HFF-Myc (cell line): ENCODE measurements at places on chromosomes 11 and 22.
A peak's percentile ranks its signal among the peaks of the same experiment; 100 is the strongest.

DNA sequence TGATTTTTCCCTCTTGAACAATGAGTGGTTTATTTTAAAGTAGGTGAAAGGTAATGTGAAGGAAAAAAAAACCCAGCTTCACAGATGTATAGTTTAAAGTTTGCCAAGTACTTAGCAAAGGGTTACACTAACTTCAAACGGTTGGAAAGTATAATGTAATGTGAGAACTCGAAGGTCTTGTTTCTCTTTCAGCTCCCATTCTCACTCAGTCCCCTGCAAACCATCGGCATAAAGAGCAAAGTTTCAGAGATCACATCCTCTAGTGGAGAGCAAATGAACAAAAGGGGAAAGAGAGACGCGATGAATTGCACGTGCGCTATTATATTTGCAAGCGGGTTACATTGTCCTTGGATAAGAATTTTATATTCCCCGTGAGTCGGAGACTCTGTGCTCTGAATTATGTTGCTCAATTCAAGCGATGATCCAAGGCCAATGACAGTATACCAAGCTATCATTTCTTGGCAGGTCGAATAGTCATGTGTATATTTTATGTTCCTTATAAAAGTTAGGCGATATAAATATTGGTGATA lies 37.6 kb upstream of the BIRC3 start:
- DNase-seq: peak; percentile 65

GRCh38 chr11:117837791-117838190 lies 13.2 kb upstream of the FXYD2 start:
- no peak for DNase-seq

- DNase-seq: no peak
Measured at GRCh38 chr11:38814670-38815069, 2216.6 kb upstream of the RAG2 start.

GRCh38 chr11:21987261-21987660 lies 205.6 kb upstream of the ANO5 start:
- DNase-seq: no peak

DNA sequence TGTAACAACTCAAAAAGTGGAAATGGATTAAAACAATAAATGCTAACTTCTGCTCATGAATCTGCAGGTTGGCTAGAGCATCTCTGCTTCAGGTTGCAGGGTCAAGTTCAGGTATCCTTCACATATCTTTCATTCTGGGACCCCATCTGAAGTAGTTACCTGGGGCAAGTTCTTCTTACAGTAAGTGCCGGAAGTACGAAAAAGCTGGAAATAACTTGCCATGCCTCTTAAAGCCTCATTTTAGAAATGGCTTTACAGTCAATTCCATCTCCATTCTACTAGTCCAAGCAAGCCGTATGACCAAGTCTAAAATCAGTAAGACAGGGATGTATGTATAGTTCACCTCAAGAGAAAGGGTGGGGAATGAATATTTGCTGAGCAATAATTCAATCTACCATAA lies 93.7 kb downstream of the FCHSD2 start:
- DNase-seq: no peak

DNA sequence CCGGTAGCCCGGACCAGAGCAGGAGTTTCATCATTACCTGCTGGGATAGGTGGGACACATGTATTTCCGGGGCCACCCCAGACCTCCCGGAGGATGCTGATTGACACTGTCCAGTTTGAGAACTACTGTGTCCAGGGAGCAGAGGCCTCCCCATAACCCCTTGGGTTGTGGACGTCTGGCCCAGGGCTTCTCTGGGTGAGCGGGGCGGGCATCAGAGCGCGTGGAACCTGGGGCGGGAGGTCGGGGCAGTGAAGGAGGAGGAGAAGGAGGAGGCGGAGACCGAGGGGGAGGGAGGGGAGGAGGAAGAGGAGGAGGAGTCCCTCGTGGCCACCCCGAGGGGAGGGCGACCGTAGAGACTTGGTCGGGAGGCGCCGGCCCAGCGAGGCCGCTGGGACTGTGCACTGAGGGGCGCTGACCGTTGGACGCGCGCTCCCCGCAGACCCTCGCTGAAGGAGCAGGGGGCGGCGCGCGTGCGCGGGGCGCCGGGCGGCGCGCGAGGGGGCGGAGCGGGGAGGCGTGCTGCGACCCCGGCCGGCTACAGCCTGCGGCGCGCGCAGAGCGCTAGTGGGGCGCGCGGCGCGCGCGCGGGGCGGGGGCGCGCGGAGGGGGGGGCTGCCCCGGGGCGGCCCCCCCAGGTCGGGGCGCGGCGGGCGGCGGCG lies at the start of gene GRK3:
GRK3 (plus strand) TSS at position 356 of the 659 bp plus-strand sequence. CDS start 366 bp downstream, outside the sequence.
- DNase-seq: peak; percentile 6

DNA sequence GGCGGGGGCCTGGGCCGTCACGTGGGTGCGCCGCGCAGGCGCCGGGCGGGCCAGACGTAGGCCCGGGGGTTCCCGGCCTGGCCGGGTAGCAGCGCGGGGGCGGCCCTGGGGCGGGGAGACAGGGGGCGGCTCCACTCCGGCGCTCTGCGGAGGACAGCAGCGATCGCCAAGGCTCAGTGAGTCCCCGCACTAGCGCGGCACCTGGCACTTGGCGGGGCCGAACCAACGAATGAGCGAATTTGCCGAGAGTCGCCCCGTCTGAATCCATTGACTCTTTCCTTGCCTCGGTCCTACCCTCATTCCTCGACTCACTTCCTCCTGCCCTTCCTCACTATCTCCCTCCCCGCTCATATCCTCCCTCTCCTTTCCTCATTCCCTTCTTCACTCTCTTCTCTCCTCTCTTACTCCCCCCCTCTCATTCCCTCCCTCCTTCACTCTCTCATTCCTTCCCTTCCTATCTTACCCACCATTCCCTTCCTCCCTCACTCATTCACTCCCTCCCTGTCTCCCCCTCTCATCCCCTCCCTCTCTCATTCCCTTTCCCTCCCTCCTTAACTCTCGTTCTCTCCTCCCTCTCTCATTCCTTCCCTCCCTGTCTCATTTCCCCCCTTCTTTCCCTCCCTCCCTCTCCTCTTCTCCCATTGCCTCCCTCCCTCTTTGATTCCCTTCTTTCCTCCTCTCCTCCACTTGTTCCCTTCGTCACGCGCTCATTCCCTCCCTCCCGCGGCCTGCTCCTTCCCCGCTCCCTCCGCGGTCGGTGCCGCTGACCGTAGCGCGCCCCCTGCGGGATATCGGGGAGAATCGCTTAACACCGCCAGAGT lies 476 bp upstream of the KLHL22 start:
- DNase-seq: peak; percentile 46

DNA sequence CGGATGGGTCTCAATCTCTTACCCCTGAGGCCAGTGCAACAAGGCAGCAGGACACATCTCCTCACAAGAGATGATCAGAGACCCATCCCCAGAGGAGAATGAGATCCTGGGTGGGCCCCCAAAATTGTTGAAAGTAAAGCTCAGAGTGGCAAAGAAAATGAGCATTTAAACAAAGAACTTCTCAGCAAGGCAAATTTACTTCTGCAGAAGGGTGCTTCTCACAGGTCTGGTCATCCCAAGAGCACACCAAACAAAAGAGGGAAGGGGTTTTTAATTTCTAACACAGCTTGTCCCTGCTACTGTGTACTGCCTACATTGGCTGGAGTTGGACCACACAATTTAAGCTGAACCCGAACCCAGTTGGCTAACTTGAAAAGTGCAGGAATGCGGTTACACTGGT lies 1628.6 kb upstream of the RAG2 start:
- no peak for DNase-seq

- DNase-seq: no peak
Measured at GRCh38 chr22:31683181-31684105, 21.4 kb upstream of the PISD start.

DNA sequence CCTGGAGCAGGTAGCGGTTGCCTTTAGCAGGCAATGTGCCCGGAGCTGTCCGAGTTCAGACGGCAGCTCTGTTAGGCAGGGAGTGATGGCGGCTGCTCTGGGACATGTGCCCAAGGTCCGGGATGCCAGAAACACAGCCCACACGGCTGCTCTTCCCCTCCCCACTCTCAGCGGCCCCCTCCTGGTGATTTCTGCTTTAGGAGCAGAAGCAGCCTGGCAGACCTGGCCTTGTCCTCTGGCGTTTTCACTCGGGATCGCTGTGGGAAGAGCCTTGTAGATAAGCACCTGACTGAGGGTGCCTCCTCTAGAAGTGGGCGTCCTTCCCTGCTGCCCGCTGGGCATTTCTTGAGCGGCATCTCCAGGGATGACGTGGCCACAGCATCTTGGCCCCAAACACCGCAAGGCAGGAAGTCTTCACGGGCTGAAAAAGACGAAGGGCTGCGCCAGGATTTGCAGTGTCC lies 392.2 kb downstream of the TBC1D22A start:
- DNase-seq: no peak

- no peak for DNase-seq
Measured at GRCh38 chr22:45235101-45235777, 5.5 kb downstream of the KIAA0930 start.
